ENCODE measurements at places on chromosomes 7 and 10.

DNA sequence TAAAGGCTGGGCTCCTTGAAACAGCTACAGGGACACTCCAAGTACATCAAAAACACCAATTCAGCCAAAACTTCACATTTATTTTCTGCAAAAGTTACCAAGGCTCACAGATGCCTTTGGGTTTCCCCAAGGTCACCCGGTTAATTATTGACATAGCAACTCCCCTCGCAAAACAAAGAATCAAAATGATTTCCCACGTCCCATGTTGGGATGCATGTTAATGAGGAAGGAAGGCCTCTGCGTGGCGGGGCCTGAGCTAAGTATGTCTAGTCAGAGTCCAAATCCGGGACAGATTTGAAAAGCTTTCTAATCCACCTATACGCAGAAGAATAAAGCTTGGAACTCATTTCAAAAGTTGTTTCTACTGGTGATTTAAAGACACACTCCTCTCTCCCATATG, 535 bp upstream of the TMEM72 start:
- no peak for DNase-seq

- no peak for DNase-seq
These were observed 825 bp downstream of the ADRB1 start for GRCh38 chr10:114044247-114045135.

GRCh38 chr10:100508266-100508665, 11.4 kb downstream of the SEC31B start:
- DNase-seq = no peak

DNA sequence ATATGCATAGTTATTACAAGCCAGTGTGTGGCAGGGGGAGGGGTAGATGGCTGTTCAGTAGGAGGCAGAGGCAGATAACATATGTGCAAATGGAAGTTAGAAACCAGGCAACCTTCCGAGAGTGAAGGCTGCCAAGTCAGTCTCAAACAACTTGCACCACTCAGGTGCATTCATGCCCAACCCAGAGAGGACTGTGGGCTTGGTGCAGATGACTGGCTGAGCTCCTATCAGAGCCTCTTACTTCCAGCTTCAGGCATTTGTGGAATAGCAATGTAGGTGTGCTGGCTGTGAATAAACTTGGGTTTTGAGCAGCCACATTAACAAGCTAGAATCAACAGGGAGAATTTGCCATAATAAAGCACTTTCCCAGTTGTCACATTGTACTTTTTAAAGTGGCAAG, 789.8 kb downstream of the PHTF2 start:
- no peak for DNase-seq

GRCh38 chr10:89390476-89391225, 1.8 kb upstream of the IFIT1 start:
- peak; percentile 56 for DNase-seq

DNA sequence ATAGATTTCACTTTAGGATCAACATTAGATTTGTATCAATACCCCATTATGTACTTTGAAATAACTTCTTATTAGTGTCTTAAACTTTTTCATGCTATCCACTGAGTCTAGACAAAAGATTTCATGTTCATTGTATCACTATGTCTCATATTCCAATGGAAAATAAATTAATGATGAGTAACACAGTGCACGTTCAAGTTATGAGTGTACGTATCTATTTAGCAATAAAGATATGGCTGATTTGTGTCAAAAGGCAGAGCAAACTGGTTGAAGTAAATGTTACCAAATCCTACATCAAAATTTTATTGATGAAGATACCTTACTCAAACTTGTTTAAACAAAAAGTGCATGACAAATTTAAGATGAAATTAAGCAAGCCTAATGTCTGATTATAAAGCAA, 102.4 kb downstream of the SEMA3E start:
- DNase-seq = no peak

GRCh38 chr7:4775250-4775847, at the start of gene AP5Z1:
Gene AP5Z1, plus strand, starts transcription at chr7:4775623. Its CDS starts 93 bp downstream, at chr7:4775716.
- peak; percentile 95 for DNase-seq

- no peak for DNase-seq
These were observed 129.2 kb upstream of the UNC5B start for GRCh38 chr10:71082960-71083715.

DNA sequence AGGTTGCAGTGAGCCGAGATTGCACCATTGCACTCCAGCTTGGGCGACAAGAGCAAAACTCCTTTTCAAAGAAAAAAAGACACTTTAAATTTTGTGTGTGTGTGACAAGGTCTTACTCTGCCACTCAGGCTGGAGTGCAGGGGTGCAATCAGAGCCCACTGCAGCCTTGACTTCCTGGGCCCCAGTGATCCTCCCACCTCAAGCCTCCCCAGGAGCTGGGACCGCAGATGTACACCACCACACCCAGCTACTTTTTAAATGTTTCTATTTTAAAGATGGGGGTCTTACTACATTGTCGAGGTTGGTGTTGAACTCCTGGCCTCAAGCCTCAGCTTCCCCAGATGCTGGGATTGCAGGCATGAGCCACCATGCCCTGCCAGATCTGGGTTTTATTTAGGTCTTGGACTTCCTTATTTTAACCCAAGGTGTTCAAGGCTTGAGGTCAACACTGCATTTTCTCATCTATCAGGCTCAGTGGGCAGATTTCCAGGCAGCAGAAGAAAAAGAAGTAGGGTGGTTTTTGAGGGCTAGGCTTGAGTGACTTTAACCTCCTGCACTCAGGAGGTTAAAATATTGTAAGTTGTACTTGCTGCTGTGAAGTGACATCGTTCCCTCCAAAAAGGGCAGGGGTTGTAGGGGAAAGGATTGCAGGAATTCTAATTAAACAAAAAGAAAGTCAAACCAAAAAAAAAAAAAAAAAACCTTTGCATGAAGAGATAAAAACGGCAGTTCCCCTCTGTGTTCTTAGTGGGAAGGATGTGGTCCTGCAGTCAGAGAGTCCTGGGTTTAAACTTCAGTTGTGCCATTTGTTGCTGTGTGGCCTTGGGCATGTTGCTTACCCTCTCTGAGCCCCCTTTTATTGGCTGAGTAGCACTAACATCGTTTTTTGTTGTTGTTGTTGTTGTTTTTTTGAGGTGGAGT, 71.5 kb downstream of the CARD11 start:
- peak; percentile 6 for DNase-seq

DNA sequence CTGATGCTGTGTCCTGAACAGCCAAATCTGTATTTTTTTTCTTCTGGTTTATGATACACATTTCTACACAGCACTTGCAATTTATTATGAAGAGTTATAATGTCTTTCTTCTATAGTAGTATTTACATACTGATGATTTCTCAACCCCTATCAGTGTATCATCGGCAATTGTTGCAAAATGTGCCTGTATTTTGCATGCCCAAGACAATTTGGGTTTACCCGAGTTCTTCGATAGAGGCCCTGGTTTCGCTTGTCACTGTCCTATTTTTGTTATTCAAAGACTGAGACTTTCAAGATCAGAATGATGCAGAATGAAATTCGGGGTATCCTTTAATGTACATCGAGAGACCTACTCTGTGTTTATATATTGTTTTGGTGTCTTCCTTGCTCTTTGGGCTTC, 184.5 kb upstream of the PRSS58 start:
- DNase-seq = no peak

GRCh38 chr7:48786951-48787350, 137.4 kb upstream of the CDC14C start:
- DNase-seq = no peak

All from OCI-M1 (cell line).